GM23248 (cell line): ENCODE measurements at places on chromosomes 12 and 14. TPM values are rescaled to one million over a fixed set of nuclear protein-coding genes. Genes with fewer than 3 reads are reported as not detected.

DNA sequence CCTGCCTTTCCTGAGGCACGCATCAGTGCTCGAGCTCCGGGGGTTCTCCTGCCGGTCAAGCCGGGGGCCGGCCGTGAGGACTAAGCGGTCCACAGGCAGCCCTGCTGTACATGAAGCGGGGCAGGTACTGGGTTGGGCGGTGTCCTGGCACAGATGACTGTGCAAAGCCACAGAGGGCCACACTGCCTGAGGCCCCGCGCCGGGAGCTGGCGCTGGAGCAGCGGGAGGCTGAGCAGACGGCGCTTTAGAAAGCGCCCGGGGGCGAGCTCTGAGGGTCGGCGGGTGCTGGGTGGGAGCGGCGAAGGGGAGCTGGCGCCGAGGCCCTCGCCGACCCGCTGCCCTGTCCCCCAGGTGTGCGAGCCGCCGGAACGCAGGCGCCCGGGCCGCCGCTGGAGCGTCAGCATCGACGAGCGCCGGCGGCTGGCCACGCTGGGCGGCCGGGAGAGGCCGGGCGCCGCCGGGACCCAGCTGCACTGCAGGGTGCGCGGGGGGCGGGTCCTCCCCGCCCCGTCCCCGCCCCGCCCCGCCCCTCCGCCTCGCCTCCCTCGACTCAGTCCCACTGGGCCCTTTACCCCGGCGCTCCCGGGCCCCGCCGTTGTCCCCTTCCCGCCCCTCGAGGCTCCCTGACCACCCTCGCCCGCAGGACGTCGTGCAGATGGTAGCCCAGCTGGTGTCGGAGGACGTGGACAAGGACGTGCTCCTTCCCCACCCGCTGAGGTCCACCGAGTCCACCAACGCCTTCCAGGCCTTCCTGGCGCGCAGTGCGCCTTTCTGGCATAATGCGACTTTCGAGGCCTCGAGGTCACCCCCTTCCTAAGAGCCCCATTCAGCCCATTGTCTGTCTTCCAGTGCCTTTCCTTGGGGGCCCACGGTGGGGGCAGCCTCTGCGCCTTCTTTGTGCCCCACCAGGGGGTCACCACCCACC, 8.3 kb upstream of the MTA1 start:
- DNase-seq, result peak; percentile 79

GRCh38 chr12:95837240-95838038, 21.3 kb upstream of the SNRPF start:
- DNase-seq, result peak; percentile 10

- DNase-seq, result no peak
These were observed 45.5 kb upstream of the EML1 start for GRCh38 chr14:99747582-99748330.

ITGA5 gene
- polyA plus RNA-seq, result 402 and 416 TPM in 2 replicates

C3AR1 gene
- polyA plus RNA-seq, result 0.24 TPM in 1 of 2 replicates, not detected in the other

SERPINA1 gene
- polyA plus RNA-seq, result 0.16 and 0.96 TPM in 2 replicates
